ENCODE measurements at places on chromosomes 5 and 9.

- DNase-seq, result no peak
Observed at GRCh38 chr5:61617995-61618525, 286.0 kb downstream of the ZSWIM6 start.

GRCh38 chr9:127450830-127451607 is at the start of the genes LRSAM1 and RPL12:
TSS of gene LRSAM1 (plus strand) at chr9:127451510. CDS start at chr9:127454528, 3,018 bp downstream.
TSS of gene RPL12 (minus strand) at chr9:127451406. CDS start at chr9:127451317, 89 bp downstream.
- peak; percentile 98 for DNase-seq

DNA sequence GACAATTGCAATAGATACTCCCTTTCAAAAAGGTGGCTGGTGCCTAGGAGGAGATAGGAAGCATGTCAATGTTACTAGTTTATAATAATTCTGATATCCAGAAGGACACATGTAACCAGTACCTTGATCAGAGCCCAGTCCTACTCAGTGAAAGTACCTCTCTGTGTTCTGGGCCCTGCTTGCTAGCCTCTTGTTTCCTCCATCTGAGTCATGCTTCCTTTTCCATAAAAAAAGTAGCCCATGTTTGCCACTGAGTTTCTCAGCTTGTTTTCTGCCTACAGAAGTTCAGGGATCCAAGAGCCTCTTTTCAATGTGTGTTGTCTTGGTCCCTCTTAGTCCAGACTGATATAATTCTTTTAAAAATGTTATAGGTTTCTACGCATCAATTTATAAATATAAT is 149.0 kb downstream of the SSBP2 start:
- DNase-seq, result no peak

DNA sequence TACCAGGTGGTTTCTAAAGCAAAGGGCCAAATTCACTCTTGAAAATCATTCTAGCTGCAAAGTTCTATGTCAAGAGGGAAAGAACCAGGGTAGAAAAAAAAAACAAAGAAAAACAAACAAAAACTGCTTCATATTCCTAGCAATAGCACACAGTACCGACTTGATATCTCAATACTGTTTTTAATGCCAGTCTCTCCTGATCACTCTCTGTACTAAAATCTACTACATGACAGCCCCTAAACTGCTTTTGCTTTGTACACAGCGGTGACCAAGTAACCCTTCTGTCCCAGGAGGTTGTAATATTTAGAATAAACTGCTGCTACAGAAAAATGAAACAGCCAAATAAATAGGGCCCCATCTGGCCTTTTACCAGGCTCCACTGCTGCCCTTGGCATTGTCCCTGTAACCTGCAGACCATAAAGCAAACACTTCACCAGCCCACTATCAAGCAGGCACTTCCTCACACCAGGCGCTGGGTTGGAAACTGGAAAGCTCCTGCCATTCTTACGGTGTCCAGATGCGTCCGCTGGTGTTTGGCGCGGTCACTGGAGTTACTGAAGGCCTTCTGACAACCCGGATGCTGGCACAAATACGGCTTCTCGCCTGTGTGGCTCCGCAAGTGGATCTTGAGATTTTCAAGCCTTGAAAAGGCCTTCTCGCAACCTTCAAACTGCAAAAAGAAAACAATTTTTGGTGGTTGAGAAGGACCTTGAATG is 363.2 kb downstream of the GLIS3 start:
- DNase-seq, result no peak

GRCh38 chr9:112900488-112900887 is 9.8 kb upstream of the SLC46A2 start:
- DNase-seq, result no peak

GRCh38 chr5:83066548-83067110 is 10.6 kb downstream of the TMEM167A start:
- no peak for DNase-seq

DNA sequence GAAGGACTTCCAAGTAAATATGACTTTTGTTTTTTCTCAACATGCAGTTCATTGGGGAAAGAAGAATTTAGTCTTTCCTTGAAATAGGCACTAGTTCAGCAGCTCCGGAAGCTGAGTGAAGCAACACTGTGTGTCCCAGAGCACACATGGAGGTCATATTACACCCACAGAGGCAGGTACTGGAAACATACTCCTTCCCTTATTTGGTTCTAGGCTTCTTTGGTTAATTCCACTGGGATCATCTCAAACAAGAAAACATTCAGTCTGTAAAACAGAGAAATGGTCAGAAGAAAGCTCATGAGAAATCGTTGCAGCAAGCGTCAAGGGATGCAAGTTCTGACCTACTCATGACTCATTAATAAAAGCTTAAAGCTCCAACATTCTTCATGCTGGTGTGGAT is 175.1 kb upstream of the PCSK5 start:
- DNase-seq, result no peak

- no peak for DNase-seq
Observed at GRCh38 chr9:97564291-97565175, 63.1 kb downstream of the TMOD1 start.

GRCh38 chr9:136488247-136489214 is 5.7 kb upstream of the SEC16A start:
- peak; percentile 67 for DNase-seq

GRCh38 chr5:44707721-44708120 is 101.0 kb upstream of the MRPS30 start:
- no peak for DNase-seq
